ENCODE measurements at places on chromosomes 2 and 18. TPM values are rescaled to one million over a fixed set of nuclear protein-coding genes. Genes with fewer than 3 reads are reported as not detected.

- no peaks in the 10 kb centered on the region for H3K27me3 ChIP-seq
- DNase-seq, result no peak
- no peaks in the 10 kb centered on the region for H3K4me1 ChIP-seq
- H3K36me3 ChIP-seq, result peaks cover 5% of the 10 kb centered on the region
These were observed 21.0 kb upstream of the CDKL4 start for GRCh38 chr2:39264733-39265132.

Gene AQP12B
- not detected for total RNA-seq

Gene EMX1
- total RNA-seq, result not detected

DNA sequence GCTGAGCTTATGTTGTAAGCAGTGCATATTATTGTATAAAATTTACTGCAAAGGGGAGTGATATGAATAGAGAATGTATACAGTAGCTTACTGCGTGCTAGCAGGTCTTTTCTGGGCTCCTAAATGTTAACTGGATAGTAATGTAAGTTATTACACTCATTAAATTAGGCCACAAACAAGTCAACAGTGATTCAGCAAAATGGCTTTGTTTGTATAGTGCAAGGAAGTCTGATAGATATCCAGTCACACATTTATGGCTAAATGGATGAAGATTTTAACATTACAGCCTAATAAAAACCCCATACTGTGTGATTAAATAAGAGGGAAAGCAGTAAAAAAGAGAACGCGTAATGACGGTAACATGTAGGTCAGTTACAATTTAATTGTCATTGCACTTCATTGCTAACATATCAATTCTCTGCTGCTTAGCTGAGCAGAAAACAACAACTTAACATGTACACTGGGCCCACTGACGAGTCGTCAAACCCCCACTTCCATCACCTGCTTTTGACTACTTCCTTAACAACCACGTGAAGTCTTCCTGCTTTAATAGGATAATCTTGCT, 665.0 kb upstream of the FANCL start:
- no peak for DNase-seq
- no peak overlapping the region for H3K27ac ChIP-seq
- no peaks in the 10 kb centered on the region for H3K27me3 ChIP-seq

DNA sequence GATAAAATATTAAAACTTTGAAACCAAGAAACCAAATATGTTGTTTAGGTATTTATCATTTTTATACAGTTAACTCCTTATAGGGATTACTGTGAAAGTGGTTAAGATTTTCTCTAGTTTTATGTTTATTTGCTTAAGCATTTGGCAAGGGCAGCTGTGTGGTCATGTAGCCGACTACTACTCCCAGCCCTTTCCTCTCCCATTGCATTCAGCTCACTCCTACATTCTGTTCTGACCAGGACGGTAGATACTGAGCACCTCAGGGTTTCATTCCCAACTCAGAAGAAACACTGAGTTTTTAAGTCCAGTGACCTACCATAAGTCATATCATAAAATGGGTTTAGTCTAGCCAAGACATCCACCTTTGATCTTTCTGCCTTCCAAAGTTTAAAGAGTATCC, 19.8 kb downstream of the FZD5 start:
- H3K27ac ChIP-seq, result no peak overlapping the region
- no peaks in the 10 kb centered on the region for H3K27me3 ChIP-seq
- no peak for DNase-seq
- H3K4me3 ChIP-seq, result no peak overlapping the region

Data from esophagus squamous epithelium (tissue), 5 donors.